ENCODE measurements at places on chromosomes 5 and 9. TPM values are rescaled to one million over a fixed set of nuclear protein-coding genes. Genes with fewer than 3 reads are reported as not detected.

DNA sequence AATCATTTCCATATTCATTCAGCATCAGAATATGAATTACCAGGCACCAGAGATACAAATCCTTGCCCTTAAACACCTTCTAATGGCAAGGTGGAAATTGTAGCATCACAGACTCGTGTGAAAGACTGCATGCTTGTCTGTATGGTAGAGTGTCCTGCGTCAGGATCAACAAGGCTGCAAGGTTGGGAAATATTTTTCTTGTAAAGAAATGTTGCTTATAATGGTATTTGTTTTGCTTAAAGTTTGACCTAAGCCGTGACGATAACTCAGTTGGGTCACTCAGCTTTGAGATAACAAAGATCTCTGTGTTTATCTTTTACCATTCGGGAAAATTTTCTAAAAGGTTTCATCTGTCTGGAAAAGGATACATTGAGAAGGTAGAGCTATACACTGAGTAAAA is 87.6 kb downstream of the BASP1 start:
- H3K27ac ChIP-seq = peak overlapping the region; percentile 64
- no peaks in the 10 kb centered on the region for H3K27me3 ChIP-seq
- no peak overlapping the region for H3K4me3 ChIP-seq
- no peak for DNase-seq
- H3K36me3 ChIP-seq = no peaks in the 10 kb centered on the region

DNA sequence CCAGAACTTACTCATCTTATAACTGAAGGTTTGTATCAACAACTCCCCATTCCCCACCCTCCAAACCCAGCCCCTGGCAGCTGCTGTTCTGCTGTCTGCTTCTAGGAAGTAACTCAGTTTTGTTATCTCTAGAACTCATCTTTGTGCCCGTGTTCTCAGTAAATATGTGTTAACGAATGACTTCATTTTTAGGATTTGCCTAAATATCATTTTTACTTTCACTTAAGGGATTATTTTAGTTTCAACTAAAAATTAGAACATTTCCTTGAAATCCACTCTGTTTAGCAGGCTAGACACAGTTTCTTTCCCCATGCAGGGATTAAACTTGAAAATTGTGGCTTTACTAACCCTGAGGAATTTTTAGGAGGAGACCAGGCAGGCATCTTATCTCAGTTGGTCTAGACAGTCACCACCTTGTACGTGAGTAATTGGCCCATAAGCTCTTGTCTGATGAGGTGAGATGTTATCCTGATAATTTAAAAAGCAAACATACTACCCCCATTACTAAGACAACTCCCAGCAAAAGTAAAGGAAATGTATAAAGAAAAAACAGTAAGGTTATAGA is 68.2 kb upstream of the TNFAIP8 start:
- peaks cover 4% of the 10 kb centered on the region for H3K4me1 ChIP-seq
- H3K27me3 ChIP-seq = no peaks in the 10 kb centered on the region
- H3K27ac ChIP-seq = no peak overlapping the region

IRX1 gene
- not detected for total RNA-seq

OXCT1 gene
- 31.4 TPM for total RNA-seq

DNA sequence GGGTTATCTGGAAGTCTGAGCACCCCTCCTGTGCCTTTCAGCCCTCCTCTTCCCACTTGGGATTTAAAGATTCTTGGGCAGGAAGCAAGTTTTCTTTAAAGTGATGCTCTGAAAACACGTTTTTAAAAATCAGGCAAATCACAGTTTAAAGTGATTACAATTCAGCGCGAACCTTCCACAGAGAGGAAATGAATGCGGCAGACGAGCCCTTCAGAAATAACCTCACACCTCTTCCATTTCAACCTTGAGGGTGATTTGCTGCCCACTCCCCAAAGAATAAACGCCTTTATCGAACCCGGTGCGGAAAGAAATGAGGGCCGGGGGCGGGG is 2.3 kb upstream of the EFNA5 start:
- H3K4me1 ChIP-seq = no peaks in the 10 kb centered on the region
- no peaks in the 10 kb centered on the region for H3K27me3 ChIP-seq
- H3K27ac ChIP-seq = peak overlapping the region; percentile 9
- peak overlapping the region; percentile 63 for H3K4me3 ChIP-seq

CACFD1 gene
- 15.9 TPM for total RNA-seq

- no peak overlapping the region for H3K4me3 ChIP-seq
- DNase-seq = no peak
- no peaks in the 10 kb centered on the region for H3K36me3 ChIP-seq
- H3K27me3 ChIP-seq = no peaks in the 10 kb centered on the region
Observed at GRCh38 chr9:82531795-82532194, 531.1 kb downstream of the RASEF start.

DNA sequence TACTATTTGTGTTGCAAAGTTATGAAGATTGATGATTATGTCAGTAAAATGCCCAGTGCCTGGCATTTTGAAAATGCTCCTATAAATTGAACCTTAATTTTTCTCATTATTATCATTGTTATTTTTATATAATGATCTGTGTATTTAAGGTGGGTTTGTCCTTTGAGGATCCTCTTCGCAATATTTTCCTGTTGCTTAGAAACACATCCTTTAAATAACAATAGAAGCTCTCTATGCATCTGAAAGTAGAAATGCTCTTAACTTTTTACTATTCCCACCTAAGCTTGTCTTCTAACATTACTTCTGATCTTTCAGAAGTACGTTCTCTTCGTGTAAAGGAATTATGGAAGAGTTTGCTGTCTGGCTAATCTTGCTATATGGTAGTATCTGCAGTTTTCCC is 214.7 kb upstream of the TLX3 start:
- no peak overlapping the region for H3K4me3 ChIP-seq
- H3K36me3 ChIP-seq = no peaks in the 10 kb centered on the region
- no peak for DNase-seq
- H3K4me1 ChIP-seq = no peaks in the 10 kb centered on the region

SOHLH1 gene
- not detected for total RNA-seq

DNA sequence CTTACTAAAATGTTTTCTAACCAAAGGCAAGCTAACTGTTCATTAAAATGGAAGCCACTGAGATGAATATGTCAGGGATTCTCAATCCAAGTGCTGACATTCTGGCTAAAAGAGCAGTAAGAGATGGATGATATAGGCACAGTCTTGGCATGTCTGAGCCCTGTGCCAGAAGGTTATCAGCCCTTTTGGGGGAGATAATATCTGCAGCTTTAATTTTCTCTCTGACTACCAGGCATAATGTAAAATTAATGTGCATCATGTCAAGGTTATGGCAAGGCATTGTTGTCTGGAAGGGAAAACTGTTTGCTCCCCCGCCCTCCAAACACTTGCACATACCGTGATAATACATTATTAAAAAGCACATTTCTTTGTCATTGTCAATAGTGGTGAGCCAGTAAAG is 609.8 kb downstream of the ZNF608 start:
- H3K4me3 ChIP-seq = no peak overlapping the region
- no peak for DNase-seq
- H3K27me3 ChIP-seq = no peaks in the 10 kb centered on the region
- no peaks in the 10 kb centered on the region for H3K36me3 ChIP-seq
- H3K27ac ChIP-seq = no peak overlapping the region
- no peaks in the 10 kb centered on the region for H3K4me1 ChIP-seq

DNA sequence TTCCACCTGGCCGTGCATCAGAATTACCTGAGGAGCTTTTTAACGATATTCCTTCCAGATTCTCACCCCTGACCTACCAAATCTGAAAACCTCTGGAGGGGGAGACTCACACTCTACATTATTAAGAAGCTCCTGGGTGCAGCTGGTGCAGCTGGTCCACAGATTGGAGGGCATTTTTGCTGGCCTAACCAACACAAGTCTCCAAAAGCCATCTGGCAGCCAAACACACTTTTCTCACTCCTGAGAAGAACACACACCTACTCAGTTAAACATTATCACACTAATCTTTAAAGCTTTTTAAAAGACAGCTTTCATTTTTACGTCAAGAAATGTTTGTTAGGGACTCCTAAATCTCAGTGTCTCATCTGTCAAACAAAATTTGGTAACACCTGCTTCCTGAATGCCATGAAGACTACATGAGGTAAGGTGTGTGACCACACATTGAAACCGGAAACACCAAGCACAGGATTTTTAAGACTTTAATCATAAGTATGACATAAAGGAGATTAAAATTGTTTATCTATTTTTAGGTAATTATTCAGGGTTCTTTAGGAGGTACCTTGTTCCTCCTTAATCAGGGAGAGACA is 14.2 kb upstream of the PTPN3 start:
- H3K36me3 ChIP-seq = no peaks in the 10 kb centered on the region
- peaks cover 2% of the 10 kb centered on the region for H3K4me1 ChIP-seq
- no peak overlapping the region for H3K27ac ChIP-seq
- no peak for DNase-seq
- H3K4me3 ChIP-seq = no peak overlapping the region

GRCh38 chr5:40481241-40481640 is 198.5 kb upstream of the PTGER4 start:
- no peak for DNase-seq
- no peak overlapping the region for H3K27ac ChIP-seq
- H3K4me1 ChIP-seq = no peaks in the 10 kb centered on the region
- no peak overlapping the region for H3K4me3 ChIP-seq
- H3K27me3 ChIP-seq = no peaks in the 10 kb centered on the region

CTNND2 gene
- total RNA-seq = 0.29 TPM

HTR4 gene
- not detected for total RNA-seq

GNA14 gene
- total RNA-seq = 13.6 TPM
